ENCODE measurements at places on chromosomes 3 and 15.

DNA sequence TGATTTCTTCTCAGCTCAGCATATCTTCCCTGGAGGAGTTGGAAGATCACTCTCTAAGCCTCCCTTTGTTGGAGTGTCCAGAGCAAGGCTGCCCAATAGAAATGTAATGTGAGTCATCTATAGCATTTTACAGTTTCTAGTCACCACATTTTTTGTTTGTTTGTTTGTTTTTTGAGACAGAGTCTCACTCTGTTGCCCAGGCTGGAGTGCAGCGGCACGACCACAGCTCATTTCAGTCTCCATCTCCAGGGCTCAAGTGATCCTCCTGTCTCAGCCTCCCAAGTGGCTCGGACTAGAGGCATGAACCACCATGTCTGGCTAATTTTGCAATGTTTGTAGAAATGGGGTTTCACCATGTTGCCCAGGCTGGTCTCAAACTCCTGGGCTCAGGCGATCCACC, 21.3 kb downstream of the KLHL6 start:
- no peak for DNase-seq

DNA sequence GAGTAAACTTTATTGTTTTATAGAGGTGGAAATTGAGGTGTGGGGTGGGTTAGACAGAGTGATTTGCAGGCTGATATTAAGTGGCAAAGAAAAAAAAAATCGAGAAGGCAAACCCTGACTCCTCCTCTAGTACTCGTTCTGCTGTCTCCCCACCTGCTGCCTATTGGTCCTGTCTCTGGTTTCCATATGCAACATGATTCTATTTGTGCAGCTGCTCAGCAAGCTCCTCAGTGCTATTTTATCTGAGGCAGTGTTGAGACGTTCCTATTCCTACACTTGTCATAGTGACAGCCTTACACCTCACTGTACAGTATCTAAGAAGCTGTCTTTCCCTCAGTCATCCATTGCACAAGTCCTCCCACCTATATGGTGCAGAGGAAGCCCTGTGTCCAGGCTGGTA, 45.1 kb downstream of the RSL24D1 start:
- no peak for DNase-seq

GRCh38 chr3:66520724-66521123, 19.9 kb upstream of the LRIG1 start:
- DNase-seq: no peak

- DNase-seq: peak; percentile 17
Observed at GRCh38 chr3:43769885-43770425, 79.2 kb downstream of the ABHD5 start.

- no peak for DNase-seq
Observed at GRCh38 chr3:103002425-103003176, 567.8 kb downstream of the ZPLD1 start.

DNA sequence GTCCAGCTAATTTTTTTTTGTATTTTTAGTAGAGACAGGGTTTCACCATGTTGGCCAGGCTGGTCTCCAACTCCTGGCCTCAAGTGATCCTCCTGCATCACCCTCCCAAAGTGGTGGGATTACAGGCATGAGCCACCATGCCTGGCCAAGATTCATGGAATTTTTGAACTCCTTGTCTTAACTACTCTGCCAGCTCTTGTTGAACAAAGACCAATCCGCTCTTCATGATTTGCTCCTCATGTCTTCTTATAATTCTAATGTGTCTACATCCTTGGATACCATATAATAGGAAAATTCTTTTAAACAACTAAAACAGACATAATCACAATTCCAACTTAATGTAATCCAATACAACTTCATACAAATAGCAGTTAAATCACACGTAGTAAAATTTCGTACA, 21.3 kb downstream of the UBA5 start:
- DNase-seq: no peak

DNA sequence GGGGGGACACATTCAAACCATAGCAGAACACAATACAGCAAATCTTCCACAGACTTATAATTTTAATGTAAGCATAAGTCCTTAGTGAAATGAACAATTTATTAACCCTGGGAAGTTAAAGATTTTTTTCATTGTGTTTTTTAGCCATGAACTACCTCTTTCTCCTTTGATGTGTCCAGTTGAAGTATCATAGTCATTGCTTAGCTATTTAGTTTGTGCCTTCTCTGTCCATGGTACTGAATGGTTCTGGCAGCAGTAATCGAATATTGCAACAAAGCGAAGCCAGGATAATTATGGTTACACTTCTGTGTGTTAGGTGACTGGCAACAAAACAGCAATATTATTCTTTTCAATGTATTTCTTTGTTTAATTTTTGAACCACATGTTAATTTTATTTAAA, 403.0 kb upstream of the ONECUT1 start:
- no peak for DNase-seq

DNA sequence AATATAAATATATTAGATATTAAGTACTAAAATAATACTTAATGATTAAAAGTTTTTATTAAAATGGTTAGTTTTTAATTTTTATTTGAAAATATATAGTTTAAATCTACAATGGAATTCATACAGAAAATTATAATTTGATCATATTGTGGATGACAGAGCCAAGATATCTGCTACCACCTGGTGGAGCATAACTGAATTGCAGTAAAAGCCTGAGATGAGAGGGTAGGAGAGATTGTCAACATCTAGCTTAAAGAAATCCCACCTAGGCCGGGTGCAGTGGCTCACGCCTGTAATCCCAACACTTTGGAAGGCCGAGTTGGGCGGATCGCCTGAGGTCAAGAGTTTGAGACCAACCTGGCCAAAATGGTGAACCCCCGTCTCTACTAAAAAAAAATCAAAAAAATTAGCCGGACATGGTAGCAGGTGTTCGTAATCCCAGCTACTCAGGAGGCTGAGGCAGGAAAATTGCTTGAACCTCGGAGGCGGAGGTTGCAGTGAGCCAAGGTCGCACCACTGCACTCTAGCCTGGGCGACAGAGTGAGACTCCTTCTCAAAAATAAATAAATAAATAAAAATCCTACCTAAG, 25.1 kb upstream of the CSTA start:
- no peak for DNase-seq

DNA sequence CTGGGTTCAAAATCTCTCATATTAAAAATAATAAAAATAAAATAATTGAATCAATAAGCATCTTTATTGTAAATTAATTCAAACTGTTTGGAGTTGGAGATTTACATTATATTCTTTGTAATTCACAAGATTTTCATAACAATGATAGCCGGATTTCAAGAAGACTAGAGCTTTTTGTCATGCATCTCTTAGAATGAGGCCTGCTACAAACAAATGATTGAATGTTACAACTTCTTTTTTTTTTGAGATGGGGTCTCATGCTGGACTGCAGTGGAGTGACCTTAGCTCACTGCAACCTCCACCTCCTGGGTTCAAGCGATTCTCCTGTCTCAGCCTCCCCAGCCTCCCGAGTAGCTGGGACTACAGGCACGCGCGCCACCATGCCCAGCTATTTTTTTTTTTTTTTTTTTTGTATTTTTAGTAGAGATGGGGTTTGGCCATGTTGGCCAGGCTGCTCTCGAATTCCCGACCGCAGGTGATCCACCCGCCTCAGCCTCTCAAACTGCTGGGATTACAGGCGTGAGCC, 3.5 kb downstream of the SLTM start:
- no peak for DNase-seq

DNA sequence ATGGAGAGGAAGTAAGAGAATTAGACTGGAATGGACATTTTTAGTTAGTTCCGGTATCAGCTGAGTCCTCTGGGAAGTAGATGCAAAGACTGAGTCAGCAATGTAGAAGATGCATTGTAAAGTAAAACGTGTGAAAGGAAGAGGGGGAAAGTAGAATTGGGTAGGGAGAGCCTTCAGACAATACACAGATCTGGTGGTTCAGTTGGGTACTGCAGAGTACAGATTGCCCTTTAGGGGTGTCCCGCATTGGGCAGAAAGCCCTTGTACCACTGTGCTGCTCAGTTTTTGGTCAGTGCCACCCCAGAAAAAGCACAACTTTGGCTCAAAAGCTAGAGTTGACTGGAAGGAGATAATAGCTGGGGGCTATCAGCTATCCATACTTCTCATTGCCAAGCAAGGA, 247.4 kb downstream of the KBTBD8 start:
- no peak for DNase-seq

DNA sequence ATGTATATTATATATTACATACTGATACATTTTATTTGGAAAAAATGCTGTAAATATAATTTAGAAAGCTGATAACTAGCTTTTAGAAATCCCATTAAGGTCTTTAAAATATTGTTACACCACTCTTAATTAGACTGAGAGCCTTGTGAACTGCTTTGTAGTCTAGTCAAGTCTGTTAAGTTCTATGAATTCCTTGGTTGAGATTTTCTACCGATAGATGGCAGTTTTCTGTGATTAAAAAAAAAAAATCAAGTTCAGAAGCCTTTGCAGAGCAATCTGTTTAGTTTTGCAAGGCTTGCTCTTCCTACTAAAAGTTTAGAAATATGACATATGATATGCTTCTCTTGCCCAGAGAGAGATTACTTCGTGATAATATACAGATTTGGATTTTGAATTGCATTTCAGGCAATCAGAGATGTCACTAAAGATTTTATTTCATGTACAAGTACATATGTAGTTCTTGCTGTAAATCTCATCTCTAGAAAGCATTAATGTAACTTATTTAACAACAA, 60.4 kb upstream of the SLITRK3 start:
- DNase-seq: no peak

- DNase-seq: no peak
Observed at GRCh38 chr3:9499455-9500107, 54.0 kb downstream of the LHFPL4 start.

DNA sequence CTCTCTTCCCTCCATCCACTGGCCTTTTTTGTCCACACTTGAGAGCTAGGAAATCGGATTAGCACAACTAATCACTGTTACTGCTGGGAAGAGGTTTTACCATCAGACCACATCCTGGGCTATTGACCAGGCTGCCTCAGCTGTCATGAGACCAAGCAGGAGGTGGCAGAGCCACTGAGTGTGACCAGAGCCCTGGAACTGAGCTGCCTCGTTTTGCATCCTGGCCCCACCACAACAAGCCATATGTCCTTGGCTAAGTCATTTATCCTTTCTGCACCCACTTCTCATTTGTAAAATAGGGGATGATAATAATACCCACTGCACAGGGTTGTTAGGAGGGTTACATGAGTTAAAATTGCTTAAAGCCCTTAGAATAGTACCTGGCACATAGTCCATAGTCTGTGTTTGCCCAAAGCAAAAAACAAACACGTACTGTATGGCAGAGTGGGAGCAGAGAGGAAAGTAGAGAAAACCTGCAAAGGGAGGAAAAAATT, 34.1 kb downstream of the TMEM158 start:
- DNase-seq: no peak

GRCh38 chr3:177959188-177959587, 577.0 kb upstream of the KCNMB2 start:
- no peak for DNase-seq

- no peak for DNase-seq
Observed at GRCh38 chr3:173583496-173583895, 186.0 kb downstream of the NLGN1 start.

DNA sequence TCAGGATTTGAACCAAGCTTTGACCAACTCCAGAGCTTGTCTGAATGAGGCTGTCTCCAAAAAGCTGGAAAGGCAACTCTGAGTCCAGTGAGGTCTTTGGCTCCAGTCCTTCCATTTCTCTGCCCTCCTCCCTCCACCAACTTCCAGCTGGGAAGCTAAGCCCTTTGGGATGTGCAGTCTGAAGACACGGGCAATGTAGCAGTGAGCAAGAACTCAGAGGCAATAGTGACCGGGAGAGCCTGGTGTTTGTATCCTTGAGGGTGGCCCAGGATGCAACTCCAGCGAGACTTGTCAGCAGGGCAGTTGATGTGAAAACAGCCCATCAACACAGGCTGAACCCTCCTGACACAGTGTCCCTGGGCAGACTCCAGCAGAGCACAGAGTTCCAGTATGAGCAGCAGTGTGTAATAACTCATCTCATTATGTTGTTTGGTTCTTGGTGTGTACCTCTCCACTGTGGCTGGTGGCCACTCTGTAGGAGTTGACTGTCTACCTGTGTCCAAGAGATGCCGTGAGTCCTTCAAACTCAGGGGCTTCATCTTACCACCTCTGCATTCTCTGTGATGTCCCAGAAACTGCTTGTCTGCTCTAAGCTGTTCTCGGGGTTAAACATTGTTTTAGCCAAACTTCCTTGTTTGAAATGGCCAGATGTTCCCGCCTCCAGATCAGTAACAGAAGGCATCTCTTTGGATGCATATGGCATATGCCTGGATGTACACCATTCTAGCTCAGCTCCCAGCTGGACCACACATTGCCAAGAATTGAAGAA, 6.6 kb downstream of the CDCP1 start:
- DNase-seq: no peak

- DNase-seq: no peak
Observed at GRCh38 chr3:101171681-101172191, 148.6 kb downstream of the IMPG2 start.

GRCh38 chr3:10911350-10912002, 81.1 kb upstream of the SLC6A1 start:
- no peak for DNase-seq

DNA sequence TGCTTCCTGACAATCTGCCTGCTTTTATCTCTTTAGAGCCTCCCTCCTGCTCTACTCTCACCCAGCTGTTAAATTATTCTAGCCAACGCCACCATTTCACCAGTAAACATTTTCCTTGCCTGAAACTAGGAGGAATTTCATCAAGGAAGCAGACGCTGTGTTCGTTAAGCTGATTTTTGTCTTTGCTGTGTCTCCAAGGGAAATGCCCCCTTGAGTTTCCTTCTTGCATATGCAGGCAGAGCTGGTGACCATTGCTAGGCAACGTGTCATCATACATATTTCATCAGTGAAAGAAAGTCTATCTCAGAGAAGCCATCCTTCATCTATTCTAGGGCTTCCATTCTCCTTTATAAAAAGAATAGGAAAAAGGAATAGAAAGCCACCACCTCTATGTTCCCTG, 87.0 kb upstream of the ST8SIA2 start:
- no peak for DNase-seq

DNA sequence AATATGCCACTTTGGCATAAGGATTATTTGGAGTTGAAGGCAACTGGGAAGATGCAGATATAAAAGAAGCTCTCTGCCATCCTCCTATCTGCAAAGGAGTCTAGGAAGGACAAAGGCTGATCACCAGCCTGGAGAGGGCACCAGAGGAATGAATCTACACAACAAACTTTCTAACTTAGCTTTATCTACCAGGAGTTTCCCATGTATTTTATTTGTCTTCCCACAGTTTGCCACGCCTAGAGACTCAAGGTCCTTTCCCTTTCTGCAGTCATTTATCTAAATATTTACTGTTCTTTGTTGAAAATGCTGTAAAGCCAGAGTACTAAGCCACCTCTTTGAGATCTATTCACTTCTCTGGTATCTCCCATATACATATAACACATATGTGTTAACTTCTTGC, 32.2 kb downstream of the GPR176 start:
- no peak for DNase-seq

DNA sequence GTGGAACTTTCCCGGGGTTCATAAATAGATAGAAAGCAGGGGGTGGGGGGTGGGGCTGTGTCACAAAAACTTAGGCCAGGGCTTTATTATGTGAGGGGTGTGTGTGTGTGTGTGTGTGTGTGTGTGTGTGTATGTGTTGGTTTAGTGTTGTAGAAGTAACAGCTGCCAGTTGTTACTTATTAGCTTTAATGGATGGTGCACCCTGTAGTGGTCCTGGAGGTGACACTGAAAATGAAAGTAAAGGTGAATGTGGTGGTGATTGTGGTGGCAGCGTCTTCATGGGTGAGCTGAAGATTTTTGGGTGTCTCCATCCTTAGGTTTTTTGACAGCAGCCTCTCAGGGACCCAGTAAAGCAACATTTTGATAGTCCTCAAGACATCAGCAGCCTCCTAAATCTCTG, 449.9 kb downstream of the PDCD6IP start:
- DNase-seq: no peak
